ENCODE measurements at places on chromosomes 1 and 21.
A peak's percentile ranks its signal among the peaks of the same experiment; 100 is the strongest.

- no peak for DNase-seq
Observed at GRCh38 chr1:241308471-241308870, 48.5 kb downstream of the RGS7 start.

DNA sequence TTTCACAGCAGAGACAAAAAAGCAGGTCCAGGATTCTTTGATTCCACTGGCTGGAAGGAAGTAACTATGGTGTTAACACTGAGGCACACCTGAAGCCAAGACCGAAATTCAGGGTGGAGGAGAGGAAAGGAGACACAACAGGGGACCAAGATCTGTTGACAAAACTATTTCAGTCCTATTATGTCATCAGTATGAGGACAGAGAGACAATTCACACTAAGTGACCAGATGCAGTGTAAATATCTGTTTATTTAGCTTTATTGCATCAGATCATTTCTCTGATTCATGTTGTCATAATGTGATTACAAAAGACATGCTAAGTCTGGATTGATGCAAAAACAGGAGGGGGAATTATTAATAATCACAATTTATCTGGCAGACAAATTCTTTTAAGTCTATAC, 118.8 kb downstream of the SIPA1L2 start:
- DNase-seq: no peak

DNA sequence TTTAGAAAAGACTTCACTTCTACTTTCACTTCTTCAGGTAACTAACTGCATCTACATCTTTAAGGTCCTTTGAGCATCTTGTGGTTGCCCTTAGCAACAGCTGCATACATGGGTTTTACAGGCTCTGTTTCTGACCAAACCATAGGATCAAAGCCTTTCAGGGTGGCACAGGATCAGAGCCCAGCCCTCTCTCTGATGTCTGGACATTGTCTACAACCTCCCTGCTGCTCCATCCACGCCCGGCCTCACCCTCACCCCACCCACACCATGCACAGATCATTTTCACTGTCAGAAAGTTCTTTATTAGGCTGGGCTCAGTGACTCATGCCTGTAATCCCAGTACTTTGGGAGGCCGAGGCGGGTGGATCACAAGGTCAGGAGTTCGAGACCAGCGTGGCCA, 5.2 kb downstream of the NCF2 start:
- DNase-seq: peak; percentile 64

DNA sequence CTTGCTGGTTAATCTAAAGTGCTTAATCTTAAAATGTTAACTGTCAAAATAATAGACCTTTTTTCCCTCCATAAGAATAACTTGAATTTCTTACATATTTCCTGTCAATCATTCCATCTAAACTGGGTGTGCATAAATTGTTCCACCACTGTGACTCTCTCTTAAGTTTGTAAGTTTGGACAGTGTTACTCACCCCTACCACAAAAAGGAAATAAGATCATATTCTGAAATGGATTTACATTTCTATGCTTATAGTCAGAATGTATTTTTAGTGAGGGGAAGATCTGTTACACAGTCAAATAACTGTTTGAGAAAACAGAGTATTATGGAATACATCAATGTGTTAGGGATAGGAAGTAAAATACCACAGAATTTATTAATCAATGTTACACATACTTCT, 109.6 kb upstream of the DPYD start:
- DNase-seq: peak; percentile 47

- no peak for DNase-seq
Observed at GRCh38 chr1:70497152-70497551, 86.1 kb downstream of the CTH start.

DNA sequence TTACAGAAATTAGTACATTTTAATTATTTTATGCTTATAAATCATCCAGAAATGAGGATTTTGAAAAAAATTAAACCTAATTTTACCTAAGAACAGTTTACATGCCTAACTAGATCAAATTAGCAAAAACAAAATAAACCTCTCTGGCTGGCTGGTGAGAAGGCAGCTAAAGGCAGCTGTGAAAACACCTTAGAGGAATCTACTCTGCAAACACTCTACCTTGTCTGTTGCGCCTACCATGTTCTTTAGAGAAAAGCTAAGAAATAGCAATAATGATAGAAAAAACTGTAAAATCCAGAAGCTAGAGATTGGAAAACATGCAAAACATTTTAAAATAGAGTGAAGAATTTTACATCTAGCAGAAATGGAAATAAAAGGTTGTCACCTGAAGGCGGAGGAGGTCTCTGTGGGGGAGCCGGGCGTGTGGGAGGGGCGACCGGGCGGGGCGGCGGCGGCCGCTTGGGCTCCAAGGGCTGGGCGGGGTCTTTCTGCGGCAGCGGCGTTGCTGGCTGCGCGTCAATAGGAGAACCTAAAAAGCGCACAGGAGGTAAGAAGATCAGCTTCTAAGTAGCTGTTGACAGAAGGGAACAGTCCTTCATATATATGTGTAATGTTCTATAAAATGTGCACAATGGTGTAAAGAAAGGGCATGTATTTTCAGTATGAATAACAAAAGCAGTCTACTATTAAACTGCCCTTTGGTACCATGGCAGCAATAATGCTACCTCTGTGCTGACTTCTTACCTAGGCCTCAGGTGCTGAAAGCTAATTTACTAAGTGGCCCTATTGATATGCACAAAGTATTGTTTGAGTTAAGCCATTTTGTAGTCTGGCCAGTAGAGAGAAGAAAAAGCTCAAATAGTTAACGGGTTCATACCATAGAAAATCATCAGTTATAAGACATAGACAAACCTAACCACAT, 33.3 kb upstream of the CFAP298 start:
- no peak for DNase-seq

GRCh38 chr1:90720145-90720636, 3.1 kb upstream of the BARHL2 start:
- DNase-seq: no peak

DNA sequence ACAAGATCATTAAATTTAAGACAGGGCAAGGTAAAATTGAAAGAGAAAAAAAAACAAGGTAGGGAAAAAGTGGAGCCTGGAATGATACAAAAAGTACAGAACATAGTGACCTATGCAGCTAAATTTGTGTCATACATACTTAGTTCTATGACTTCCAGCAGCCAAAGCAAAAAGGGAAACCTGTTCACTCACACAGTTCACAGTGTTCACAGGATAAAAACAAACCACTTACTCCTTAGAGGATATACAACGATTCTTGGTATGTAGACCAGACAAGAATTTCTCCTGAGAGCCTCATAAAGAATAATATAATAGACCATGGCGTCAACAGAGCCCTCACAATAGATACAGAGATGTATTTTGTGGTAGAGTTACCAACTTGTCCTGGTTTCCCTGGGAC, 27.5 kb downstream of the COA7 start:
- DNase-seq: no peak

GRCh38 chr1:166057650-166058049, 109.2 kb downstream of the FAM78B start:
- DNase-seq: no peak

DNA sequence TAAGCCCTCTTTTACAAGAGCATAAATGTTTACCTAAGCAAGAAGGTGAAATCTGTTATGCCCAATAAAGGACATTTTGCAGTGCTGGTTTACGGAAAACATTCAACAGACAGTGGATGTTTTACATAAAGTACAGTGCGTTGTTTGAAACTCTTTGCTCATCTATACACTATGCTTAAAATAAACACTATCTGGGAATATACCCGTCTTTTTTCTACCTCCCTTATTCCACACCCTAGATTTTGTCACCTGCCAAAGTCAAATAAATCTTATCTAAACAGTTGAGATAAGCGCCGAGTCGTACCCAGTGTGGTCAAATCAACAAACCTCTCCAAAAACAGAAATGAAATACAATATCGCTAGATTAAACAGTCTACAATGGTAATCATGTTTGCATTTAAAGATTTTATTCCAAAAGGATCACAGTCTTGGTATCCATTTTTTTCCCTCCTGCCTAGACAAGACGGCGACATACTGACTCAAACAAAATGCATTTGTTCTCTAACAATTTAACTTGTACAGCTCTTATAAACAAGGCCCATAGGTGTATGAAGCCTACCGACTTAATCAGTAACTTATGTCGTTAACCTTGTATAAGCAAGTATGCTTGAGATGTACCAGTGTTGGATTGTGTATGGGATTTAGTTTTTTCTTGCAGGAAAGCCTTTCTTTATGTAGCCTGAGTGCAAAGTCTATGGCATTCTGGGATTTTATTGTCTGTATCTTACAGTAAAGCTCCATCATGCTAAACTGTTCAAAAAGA, 189.1 kb downstream of the FMN2 start:
- no peak for DNase-seq

- DNase-seq: no peak
Observed at GRCh38 chr1:205533748-205534443, 29.4 kb downstream of the CDK18 start.

- no peak for DNase-seq
Observed at GRCh38 chr21:39796466-39796865, 51.5 kb downstream of the IGSF5 start.

DNA sequence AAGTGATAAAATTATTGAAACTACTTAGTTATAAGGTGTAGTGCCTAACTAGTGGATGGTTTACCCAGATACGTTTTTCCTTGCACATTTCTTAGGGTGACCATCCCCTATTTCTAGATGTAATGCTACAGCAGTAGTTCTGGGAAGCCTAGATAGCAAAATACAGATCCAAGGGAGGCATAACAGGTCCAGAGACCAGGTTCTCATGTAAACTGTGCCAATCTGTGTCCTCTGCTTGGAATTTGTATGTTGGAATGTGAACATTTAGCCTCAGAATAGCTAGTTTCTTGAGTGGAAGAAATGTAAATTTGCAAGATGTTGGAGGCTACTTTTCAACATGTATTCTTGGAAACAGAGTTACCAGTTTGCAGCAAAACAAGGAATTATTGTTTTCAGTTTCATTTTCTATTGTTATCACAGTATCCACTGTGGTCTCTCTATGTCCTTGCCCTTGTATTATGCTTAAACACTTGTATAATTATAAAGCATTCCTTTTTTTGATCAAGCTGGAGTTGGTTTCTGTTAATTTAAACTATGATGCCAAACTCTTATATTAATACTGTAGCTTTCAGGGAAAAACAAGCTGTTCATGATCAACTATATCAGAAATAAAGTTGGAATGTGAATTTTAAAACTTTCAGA, 102.0 kb upstream of the BRINP3 start:
- no peak for DNase-seq

DNA sequence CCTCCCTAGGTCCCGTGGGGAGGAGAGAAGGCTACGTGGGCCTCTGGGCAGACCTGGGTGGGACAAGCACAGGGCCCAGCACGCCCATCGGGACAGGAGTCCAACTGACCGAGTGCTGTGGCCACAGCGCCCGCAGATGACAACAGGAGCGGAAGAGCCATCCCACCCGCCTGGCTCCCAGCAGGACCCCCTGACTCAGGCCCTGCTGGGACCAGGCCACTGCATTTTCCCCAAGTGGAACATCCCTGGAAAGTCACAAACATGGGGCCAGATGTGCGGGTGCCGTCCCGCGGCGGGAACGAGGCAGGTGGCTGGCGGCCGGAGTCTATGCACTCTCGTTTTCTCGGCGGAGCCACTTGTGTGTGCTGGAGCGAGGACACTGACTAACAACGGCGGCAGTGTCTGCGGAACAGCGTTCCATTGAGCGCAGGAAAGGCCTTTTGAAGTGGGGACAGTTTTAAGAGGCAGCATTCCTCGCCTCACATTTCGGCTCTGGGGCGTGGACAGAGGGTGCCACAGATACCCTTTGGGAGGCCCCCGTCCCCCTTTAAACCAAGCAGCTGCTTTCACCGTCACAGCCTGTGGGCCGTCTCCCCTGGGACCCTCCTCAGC, 93.7 kb upstream of the ARHGEF16 start:
- no peak for DNase-seq

GRCh38 chr1:41915786-41916571, 2.7 kb downstream of the HIVEP3 start:
- DNase-seq: no peak

- no peak for DNase-seq
Observed at GRCh38 chr1:101440485-101440884, 203.7 kb downstream of the S1PR1 start.

GRCh38 chr1:156140879-156141707, 12.3 kb upstream of the SEMA4A start:
- DNase-seq: no peak

Data from amniotic epithelial cell (primary cell).